ENCODE measurements at places on chromosomes 3 and 15.

DNA sequence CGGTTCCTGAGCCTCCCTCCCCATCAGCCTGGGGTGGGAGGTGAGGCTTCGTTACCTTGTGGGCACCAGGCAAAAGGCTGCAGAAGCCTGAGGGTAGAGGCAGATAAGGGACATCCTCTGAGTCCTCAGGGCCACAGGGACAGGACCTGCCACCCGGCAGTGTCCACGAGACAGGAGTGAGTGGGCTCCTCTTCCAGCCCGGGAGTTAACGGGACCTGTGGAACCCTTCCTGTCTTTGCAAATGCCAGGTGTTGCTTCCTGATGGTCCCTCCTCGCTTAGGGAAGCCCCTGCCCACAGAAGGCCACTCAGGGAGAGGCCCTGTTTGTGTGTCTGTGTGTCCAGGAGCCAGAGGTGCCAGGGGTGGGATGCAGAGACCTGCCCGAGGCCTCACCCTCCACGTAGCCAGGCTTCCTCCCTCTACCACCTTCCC is 111.1 kb upstream of the ALDH1A3 start:
- DNase-seq, result no peak

DNA sequence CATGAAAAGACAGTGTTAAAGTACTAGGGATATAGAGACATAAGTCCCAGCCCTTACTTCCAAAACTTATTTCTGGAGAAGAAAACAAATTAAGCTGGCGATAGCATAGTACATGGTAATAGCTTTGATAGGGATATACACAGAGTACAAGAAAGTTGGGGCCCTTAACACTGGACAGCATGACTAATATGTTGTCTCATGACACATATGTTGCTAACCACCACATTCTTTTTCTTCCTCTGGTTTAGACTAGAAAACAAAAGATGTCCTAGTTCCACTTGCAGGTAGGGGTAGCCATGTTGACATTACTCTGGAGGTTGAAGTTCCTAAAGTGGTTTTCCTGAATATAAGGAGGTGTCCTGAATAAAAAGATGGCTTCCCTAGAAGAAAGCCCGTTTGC is 75.3 kb downstream of the RFX7 start:
- no peak for DNase-seq

DNA sequence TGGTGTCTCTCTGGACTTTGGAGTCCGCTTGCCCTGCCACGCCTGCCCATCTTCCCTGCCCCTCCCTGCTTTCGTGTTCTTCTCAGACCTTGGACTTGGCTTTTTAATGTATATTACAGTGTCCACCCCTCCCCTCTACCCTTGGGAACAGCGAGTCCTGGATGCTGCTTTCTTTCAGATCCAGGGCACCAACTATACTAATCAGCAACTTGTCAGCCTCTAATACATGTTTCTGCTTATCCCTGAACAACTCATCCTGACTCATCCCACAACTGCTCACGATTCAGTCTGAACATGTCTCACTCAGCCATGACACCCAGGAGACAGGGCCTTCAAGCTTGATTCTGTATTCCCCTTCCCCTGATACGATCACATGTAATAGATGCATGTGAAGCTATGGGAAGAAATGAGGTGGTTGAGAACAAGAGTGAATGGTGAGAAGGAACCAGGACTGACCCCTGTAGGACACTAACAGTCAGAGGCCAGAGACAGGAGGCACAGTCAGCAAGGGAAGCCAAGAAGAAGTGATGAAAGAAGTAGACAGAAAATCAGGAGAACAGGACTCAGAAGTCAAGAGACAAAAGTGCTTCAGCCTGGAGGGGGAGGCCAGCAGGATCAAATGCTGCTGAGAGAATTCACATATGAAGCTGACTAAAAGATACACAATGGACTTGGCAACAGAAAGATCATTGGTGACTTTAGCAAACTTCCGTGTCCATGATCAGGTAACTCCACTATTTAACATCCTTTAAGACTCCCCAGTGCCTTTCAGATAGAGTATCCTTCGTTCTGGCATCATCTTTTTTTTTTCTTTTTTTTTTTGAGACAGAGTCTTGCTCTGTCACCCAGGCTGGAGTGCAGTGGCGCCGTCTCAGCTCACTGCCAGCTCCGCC is 35.4 kb downstream of the BCL2L10 start:
- DNase-seq, result no peak

DNA sequence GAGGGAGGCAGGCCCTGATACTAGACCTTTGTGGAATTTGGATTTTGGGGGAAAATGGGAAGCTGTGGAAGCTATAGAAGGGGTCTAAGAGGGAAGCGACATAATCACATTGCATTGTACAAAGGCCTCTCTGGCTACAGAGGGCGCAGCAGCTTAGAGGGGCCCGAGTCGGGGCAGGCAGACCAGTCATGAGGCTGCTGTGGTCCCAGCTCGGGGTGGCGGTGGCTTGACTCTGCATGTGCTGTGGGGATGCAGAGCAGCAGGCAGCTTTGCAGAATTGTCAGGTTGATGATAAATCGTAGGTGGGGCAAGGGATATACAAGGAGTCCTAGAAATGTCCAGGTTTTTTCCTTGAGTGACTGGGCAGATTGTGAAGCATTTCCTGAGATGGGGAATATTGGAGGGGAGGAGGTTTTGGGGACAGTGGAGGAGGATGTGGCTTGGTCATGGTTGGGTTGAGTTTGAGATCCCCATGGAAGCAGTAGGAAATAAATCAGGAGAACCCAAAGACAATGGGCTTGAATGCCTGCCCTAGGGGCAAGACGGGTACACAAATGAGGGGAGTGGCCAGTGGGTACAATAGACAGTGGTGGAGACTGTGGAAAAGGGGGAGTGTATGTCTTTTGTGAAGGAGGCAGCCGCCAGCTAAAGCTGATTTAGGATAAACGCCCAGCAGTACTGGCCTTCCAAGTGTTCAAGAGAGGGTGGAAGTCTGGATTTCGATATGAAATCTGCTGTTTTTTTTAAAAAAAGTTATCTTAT is 94.1 kb downstream of the HMG20A start:
- no peak for DNase-seq

DNA sequence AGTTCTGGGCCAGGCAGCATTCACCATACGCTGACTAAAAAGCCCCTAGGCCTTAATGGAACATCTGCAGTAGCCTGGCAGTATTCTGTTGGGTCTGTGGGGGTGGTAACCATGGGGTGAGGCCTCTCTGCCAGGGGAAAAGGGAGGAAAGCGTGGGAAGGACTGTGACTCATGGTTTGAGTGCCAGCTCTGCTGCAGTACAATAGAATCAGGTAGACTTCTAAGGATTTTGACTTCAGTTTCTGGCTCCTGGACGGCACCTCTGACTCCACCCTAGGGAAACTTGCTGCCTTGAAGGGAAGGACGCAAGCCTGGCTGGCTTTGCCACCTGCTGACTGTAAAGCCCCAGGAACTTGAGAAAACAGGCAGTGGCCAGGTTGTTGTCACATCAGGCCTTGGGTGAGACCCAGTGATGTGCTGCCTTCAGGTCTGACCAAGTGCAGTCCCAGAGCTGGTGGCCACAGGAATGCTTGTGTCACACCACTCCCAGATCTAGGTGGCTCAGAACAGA is 148.6 kb downstream of the SUCNR1 start:
- DNase-seq, result no peak

- DNase-seq, result no peak
These were observed 48.3 kb downstream of the ASB7 start for GRCh38 chr15:100650685-100651084.

GRCh38 chr3:159634483-159634882 is 354.2 kb upstream of the IL12A start:
- no peak for DNase-seq

- DNase-seq, result no peak
These were observed 101.6 kb downstream of the TMEM266 start for GRCh38 chr15:76161153-76162035.

DNA sequence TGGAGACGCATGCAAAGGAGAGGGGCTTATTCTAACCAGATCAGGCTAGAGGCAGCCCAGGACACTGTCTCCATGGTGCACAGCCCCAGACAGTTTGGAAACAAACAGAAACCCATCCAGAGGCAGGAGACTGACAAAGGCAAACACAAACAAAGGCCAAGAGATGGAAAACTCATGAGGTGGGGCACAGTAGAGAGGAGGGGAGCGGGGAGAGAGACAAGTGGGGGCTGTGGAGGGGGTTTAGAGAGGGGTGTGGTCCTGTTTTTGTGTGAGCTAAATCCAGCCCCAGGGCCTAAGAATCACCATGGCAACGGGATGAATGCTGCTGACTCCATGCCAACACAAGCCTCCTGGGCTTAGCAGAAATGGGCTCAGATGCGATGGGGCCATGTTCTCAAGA is 32.3 kb downstream of the PARP16 start:
- DNase-seq, result no peak

DNA sequence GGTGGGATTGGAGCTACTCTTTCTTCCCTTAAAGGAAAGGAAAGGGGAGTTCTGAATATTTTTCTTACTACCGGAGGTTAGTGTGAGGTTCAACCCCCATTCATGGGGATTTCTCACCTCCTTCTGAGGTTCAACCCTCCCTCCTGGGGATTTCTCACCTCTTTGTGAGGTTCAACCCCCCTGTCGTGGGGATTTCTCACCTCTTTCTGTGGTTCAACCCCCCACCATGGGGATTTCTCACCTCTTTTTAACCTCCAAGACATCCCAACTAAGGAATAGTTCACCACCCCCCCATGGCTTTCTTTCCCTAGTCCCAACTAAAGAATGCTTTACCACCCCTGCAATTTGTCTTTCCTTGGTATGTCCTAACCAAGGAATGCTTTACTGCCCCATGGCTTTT is 520.3 kb downstream of the EDEM1 start:
- DNase-seq, result no peak
